ENCODE measurements at places on chromosomes 4 and X. TPM values are rescaled to one million over a fixed set of nuclear protein-coding genes. Genes with fewer than 3 reads are reported as not detected.

ETDB gene
- total RNA-seq: not detected

GSX2 gene
- not detected for total RNA-seq

PGAM4 gene
- total RNA-seq: not detected

TDO2 gene
- not detected for total RNA-seq

TAF1 gene
- 64.7 TPM for total RNA-seq
